Activated CD4-positive, alpha-beta T cell treated with anti-CD3 and anti-CD28 coated beads, Interleukin-2, amount 50 U/mL, for 48 hours (primary cell): ENCODE measurements at places on chromosomes 5 and 9.
A peak's percentile ranks its signal among the peaks of the same experiment; 100 is the strongest.

GRCh38 chr5:160957312-160957861 is 105.4 kb upstream of the ATP10B start:
- DNase-seq: no peak

GRCh38 chr9:121637713-121638220 is 13.7 kb upstream of the DAB2IP start:
- no peak for DNase-seq

DNA sequence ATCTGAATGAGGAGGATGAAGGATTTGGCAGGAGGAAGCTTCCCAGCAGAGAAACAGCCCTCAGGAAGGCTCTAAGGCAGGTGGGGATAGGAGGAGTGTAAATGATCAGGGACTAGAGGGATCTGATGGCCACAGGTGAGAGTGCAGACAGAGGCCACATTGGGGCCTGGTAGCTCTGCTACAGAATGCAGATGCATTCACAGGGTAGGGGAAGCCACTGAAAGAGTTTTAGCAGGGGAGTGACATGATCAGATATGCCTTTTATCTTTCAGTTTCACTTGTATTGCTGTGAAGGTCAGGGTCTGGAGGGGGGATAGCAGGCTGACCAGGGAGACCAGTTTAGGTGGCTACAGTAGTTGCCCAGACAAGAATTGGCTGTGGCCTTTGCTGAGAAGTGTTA is 3.0 kb downstream of the TXNDC15 start:
- DNase-seq: no peak

- no peak for DNase-seq
Measured at GRCh38 chr5:159071382-159071781, 28.3 kb downstream of the EBF1 start.

GRCh38 chr5:140261403-140262171 is 41.3 kb downstream of the PFDN1 start:
- no peak for DNase-seq

DNA sequence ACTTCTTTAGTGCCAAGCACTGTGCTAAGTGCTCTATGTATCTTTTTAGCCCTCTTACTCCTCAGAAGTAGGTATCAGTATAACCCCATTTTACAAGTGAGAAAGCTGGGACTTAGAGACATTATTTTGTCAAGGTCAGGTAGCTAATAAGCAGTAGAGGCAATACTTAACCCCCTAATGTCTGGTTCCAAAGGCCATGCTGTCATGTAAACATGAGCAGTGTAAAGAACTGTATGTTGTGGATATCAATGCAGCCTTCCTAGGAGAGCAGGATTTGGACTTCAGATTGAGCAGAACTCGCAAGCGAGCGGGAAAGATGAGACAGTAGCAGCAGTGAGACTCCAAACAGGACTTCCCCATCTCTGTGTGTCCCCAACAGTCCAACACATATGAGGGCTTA is 3.6 kb upstream of the SHROOM1 start:
- no peak for DNase-seq

- DNase-seq: no peak
Measured at GRCh38 chr9:77021291-77021894, 1.9 kb downstream of the FOXB2 start.

- no peak for DNase-seq
Measured at GRCh38 chr5:34886392-34887119, 28.7 kb downstream of the RAD1 start.

GRCh38 chr5:90285581-90285980 is 124.0 kb downstream of the CETN3 start:
- no peak for DNase-seq

GRCh38 chr5:68872088-68872839 is 221.6 kb upstream of the SLC30A5 start:
- DNase-seq: no peak

GRCh38 chr5:56352808-56353590 is 119.9 kb upstream of the ANKRD55 start:
- no peak for DNase-seq

DNA sequence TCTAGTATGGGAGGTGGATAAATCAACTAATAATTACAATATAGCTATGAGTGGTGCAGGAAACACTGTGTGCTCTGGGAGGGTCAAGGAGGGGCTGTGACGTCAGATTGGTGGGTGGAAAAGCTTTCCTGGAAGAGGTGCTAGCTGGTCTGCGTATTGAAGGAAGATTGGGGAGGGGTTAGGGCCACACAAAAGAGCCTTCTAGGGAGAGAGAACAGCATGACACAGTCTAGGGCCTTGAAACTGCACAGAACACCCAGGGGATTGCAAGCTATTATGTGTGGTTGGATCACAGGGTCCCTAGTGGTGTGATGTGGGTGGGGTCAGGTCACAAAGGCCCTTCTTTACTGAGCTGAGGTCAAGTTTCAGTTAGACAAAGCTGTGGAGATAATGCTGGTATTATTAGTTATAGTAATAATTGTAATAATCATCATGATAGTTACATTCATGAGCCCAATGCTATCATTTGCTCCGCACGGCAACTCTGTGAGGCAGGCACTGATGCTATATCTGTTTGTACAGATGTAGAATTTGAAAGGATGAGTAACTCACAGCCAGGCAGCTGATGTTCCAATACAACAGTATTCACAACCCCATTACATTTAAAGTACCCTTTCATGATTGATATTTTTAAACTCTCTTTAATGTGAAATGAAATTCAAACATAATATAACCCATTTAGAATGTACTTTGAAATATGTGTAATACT is 197.4 kb upstream of the IL12B start:
- no peak for DNase-seq

DNA sequence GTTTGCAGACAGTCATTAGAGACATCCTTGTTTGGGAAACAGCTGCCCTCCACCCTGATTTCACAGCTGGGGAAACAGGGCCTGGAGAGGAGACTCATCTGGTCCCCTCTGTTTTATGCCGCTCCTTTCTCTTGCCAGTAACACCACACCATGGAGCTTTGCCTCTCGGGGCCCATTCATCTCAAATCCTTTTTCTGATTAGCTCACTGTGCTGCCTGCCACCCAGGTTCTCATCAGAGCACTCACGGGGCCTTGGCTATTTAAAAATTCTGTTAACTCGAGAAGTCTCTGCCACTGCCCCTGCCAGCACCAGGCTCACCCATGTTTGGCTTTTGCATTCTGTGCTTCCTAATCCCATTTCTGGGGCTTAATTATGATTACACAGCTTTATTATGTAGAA is 36.8 kb upstream of the C5orf58 start:
- DNase-seq: no peak

GRCh38 chr9:93094658-93095204 is 1.3 kb upstream of the CARD19 start:
- peak; percentile 33 for DNase-seq

DNA sequence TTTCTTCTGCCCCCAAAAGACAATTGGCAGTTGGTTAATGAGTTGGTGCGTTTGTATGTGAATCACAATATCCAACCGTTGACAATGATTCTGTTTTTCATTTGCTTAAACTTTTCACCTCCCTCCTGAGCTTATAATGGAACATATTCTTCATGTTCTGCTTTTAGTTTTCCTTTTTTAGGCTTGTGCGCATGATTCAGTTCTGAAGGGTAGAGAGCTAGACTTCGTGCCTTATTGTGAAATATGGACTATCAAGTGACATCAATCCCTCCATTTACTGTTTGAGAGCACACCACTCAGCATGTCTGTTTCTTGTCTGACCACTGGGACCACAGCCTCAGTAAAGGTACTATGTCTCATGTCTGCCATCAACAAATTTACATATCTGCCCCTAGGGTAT is 30.5 kb upstream of the LPAR1 start:
- DNase-seq: no peak

DNA sequence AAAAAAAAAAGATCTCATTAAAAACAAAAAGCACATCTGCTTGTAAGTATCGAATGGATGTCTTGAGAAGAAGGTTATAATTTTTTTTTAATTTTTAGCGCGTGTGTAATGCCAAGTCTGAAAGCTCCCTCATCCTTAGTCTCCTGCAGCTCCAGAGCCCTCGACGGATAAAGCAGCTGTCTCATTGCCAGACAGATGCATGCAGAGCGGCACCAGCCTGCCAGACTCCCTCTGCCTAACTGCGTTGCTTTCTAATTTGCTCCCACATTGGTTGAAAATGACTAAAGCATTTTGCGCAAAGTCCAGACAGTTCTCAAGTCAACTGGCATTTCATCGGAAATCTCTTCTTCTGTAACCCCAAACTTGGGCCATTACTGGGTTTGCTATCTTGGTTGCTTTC is 29.4 kb downstream of the OLFM1 start:
- no peak for DNase-seq

GRCh38 chr9:33431420-33431819 is 16.0 kb downstream of the AQP3 start:
- DNase-seq: no peak

DNA sequence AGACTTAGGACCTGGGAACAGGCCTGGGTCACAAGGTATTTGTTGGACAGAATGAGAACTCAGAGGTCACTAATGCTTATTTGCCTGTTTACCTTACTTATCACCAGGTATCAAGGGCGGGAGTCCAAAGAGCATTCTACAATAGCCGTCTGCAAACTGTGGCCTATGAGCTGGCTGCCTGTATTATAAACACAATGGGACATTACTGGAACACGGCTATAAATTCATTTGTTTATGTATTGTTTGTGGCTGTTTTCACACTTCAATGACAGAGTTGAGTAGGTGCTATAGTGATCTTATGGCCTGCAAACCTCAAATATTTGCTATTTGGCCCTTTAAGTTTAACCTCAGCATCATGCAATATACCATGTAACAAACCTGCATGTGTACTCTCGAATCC is 76.6 kb upstream of the ASTN2 start:
- no peak for DNase-seq

DNA sequence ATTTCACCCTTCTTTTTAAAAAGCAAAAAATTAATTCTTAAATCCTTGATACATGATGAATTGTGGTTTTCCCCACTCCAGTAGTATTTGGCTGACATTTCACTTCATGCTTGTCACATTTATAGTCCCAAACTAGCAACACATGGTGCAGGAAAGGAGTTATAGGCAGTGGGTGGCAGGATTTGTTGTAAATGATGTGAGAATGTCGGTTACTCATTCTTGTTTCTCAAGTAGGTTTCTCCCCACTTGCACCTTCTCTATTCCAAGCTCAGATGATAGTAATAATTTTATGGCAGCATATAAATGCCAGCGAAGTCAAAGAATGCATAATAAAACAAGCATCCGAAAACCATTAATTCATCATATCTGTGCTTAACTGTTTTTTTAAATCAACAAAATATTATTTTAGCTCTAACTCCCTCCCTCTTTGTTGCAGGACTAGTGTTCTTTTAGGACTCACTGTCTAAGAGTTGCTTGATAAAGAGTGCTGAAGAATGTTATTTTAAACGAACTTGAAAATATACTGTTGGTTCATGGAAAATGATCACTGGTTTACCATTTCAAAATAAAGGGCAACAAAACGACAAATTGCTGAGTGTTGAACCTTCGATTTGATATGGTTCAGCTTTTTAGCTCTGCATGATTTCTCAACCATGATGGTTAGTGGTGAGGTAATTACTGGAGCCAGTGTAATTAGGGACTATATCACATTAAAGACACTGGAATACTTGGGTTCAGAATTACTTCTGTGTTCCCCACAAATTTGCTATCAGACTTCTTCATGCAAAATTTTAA is 88.1 kb upstream of the ADAMTSL1 start:
- DNase-seq: no peak

DNA sequence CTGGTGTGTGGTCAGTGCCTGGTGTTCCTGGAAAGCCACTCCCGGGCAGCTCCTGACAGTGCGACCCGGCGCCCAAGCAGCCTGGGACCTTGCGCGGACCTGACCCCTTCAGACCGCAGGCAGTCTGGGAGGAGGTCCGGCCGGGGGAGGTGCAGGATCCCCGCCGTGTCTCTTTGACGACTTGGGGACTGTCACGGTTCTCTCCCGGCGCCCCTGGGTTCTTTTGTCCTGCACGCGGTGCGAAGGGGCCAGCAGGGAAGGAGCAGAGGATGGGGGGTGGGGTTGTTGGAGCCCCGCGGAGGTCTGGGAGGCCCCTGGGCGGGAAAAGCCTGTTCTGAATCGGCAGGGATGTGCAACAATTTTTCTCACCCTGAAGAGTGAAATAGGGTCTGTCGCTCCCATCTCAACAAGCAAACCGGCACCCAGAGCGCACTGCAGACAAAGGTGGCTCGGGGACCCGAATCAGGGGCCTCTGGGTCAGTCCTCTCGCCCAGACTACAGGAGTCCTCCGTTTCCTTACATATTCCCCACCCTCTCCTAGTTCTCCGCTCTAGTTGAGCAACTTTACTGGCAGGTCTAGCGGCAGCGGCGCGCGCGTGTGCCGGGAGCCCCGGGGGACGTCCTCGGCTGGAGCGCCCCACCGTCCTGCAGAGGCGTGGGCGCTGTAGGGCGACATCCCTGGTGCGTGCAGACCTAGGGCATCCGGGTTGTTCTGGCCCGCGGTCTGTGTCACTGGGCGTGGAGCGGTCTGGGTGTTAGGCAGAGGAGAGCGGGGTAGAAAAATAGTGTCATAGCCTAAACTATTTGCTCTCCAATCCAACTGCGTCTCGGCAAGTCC is 1.2 kb downstream of the VCAN start:
- DNase-seq: peak; percentile 29

GRCh38 chr5:75319638-75320037 is 17.4 kb upstream of the HMGCR start:
- no peak for DNase-seq

GRCh38 chr5:73030531-73030930 is 74.7 kb downstream of the FCHO2 start:
- no peak for DNase-seq
